ENCODE measurements at places on chromosomes 16 and 17.
A peak's percentile ranks its signal among the peaks of the same experiment; 100 is the strongest.

DNA sequence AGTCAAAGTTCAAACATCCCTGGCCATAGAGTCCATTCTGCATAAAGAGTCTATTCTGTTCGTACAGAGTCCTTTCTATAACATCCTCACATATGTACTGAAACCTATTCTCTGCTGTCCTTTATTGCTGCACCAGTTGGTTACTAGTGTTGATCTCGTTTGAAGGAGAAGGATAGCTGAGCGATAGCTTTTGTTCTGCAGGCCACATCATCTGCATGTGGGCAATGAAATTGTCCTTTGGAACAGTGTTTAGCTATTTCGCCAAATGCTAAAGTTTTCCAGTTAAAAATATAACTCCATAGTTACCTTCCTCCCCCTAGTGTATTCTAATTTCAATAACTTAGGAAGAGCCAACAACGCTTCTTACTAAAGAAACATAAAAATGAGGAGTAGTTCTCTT lies 6.0 kb downstream of the RHOT1 start:
- no peak for DNase-seq

GRCh38 chr16:85286066-85286831 lies 174.0 kb upstream of the CIBAR2 start:
- no peak for DNase-seq

DNA sequence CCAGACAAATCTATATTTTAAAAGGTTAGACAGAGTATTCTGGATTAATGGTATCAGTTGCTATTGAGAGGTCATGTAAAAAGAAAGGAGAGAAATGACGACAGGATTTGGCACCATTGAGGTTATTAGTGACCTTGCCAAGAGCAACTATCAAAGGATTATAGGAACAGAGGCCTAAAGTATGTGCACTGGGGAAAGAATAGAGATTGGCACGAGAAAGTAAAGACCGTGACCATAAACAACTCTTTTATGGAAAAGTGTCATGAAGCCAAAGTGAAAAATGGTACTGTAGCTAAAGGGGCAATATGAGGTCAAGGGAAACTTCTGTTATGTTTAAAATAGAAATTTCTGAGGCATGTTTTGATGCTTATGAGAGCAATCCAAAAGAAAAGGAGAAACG lies 115.2 kb upstream of the KIF2B start:
- DNase-seq: no peak

DNA sequence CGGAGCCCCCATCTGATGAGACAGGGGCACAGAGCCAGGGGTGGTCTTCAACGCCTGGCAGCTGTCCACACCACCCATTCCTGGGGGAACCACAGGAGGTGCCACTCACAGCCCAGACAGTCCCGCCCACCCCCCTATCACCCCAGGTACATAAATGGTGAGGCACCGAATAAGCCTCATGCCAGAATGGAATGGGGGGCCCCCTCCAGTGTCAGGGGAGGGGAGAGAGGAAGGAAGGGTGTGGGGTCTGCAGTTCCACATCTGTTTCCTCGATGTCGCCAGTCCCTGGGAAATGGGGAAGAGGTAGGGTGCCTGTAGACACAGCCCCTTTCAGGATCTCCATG lies 1.7 kb downstream of the TMC6 start:
- DNase-seq: no peak

DNA sequence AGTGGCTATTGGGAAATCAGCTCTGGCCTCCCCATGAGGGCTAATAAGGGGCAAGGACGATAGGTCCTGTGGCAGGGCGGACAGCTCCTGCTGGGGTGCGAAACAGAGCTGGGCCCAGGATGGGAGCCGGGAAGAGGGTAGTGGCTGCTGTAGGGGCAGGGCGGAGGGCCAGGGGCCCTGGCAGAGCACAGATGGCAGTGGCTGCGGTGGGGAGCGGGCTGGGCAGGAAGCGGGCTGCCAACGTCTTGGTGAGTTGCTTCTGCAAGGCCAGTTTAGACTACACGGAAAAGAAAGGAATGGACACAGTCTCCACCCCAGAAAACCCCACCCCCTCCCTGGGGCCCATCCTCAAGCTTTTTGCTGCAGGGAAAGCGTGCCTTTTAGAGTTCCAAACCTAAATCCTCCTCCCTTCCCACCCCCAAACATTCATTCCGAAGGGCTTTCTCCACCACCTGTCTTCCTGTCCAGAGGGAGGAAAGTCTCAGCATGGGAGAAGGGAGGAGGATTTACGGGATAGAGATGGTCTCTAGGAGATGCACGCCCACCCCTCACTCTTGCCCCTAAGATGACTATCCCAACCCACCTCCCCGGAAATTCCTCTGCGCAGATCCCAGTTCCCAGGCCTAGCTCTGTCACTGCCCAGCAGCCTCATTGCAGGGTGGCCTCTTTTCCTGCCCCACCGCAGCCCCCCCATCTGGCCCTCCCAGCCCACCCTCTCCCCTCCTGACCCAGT lies 7.1 kb downstream of the NKIRAS2 start:
- DNase-seq: no peak

- DNase-seq: no peak
Measured at GRCh38 chr17:34156741-34157589, 98.1 kb upstream of the CCL2 start.

GRCh38 chr17:68399638-68400403 lies 57.5 kb downstream of the WIPI1 start:
- DNase-seq: no peak

- DNase-seq: peak; percentile 50
Measured at GRCh38 chr16:89093602-89094251, at the start of gene ACSF3. Gene ACSF3 (plus strand): TSS chr16:89093852. CDS start chr16:89100682, 6,830 bp downstream.

DNA sequence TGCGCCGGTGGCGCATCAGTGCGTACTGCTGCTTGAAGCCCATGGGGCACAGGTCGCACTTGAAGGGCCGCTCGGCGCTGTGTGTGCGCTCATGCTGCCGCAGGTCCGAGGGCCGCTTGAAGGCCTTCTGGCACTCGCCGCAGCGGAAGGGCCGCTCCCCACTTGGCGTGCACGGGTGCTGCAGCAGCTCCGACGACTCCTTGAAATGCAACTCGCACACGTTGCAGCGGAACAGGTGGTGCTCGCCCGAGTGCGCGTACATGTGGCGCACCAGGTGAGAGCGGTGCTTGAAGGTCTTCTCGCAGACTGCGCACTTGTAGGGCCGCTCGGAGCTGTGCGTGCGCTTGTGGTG lies 3.3 kb downstream of the ZNF319 start:
- DNase-seq: no peak

DNA sequence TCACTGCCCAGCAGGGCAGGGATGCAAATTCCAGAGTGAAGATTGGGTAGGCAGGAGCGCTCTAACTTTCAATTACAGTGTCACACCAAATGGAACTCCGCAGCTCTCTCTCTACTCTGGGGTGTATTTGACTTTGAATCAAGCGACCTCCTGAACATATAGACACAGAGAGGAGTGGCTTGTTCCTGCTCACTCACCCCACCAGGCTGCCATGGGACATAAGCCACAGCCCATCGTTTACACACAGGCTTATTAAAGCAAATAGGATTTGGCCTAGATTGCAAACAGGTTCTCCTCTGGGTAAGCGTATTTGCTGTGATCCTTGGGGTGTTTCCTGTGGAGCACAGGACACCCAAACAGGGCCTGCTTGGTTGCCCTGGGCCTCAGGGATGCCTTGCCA lies 281.6 kb upstream of the CCL2 start:
- DNase-seq: no peak

DNA sequence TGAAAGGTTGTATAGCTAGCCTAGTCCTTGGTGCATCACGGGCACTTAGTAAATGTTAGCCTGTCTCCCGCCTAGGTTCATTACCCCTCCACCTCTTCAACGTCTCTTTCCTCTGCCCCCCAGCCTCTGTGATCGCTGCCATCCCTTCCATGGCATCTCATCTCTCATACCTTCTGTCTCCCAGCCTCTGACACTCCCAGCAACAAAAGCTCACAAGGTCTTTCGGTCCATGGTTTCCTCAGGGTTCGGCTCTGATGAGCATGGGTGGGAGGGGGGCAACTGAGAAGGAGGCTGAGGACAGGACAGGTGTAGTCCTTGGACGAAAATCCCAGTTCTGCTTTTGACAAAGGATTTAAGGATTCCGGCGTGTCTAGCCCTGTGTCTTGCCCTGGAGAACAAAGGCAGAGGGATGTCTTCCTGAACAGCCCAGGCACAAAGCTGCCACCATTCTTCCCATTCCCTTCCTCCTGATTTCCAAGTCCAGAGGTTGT lies 16.7 kb downstream of the CCR7 start:
- DNase-seq: no peak

GRCh38 chr17:57916925-57917858 lies 38.0 kb downstream of the CUEDC1 start:
- DNase-seq: peak; percentile 22

GRCh38 chr17:33484559-33484958 lies 191.5 kb upstream of the ASIC2 start:
- DNase-seq: no peak

- no peak for DNase-seq
Measured at GRCh38 chr16:86611941-86612340, 33.6 kb downstream of the FOXL1 start.

- DNase-seq: peak; percentile 81
Measured at GRCh38 chr17:76385892-76386786, 1.7 kb downstream of the SPHK1 start.

- no peak for DNase-seq
Measured at GRCh38 chr17:57068222-57068658, 16.8 kb upstream of the AKAP1 start.

GRCh38 chr17:82334622-82335394 lies 1.2 kb upstream of the SECTM1 start:
- DNase-seq: no peak

DNA sequence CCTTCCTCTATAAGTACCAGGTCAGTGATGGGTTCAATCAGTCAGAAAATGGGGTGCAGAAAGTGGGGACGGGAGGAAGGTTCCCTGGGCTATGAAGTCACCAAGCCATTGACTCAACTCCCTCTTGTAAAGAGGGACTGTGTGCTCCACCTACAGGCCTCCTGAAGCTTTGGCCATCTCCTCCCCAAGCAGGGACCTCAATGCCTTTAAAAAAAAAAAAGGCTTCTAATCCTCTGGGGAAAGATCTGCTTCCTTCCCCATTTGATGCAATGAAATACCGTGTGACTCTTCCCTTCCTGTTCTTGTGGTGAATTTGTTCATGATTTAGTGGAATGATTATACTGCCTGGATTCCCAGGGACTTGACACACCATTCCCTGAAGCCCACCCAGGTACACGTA lies 30.8 kb downstream of the VWA3A start:
- no peak for DNase-seq

DNA sequence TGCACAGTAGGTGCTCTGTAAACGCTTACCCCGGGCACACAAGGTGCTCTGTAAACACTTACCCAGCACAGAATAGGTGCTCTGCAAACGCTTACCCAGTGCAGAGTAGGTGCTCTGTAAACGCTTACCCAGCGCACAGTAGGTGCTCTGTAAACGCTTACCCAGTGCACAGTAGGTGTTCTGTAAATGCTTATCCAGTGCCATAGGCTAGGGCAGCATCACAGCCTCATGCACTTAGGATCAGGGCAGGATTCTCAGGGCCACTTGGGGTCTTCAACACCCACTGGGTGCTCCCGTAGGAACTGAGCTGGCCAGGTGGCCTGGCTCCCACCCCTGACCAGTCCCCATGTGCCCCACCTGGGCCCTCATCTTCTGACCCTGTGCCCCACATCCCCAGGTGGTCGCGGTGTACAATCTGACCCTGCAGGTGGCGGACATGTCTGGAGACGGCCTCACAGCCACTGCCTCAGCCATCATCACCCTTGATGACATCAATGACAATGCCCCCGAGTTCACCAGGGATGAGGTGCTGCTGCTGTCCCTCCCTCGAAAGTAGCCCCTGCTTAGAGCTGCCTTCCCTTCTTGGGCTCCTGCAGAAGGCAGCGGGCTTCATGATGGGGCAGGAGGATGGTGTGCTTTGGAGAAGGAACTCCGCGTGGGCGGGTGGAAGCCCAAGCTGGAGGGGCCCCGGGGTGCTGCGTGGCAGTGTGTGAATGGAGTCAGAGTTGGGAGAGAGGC lies 13.1 kb downstream of the SLC22A31 start:
- peak; percentile 20 for DNase-seq

- DNase-seq: no peak
Measured at GRCh38 chr17:74677558-74678466, 34.9 kb downstream of the CD300LF start.

- no peak for DNase-seq
Measured at GRCh38 chr17:36947922-36948716, 635 bp upstream of the AATF start.

DNA sequence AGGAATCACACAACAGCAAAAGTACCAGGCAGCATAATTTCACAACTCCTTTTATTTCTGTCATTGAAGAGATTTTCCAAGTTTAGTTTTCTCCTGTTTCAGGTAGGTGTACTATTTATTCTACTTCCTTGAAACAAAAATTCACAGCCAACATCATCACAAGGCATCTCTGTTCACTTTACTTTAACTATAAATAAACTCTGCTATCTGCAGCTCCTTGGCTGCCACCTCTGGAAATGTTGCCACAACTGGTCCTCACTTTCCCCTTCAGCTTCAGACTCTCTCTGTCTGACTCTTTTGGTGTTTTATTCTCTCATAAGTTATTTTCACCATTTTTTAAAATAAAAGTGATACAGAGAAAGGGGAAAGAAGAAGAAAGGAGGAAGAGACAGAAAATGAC lies 27.9 kb upstream of the KIF2B start:
- no peak for DNase-seq

DNA sequence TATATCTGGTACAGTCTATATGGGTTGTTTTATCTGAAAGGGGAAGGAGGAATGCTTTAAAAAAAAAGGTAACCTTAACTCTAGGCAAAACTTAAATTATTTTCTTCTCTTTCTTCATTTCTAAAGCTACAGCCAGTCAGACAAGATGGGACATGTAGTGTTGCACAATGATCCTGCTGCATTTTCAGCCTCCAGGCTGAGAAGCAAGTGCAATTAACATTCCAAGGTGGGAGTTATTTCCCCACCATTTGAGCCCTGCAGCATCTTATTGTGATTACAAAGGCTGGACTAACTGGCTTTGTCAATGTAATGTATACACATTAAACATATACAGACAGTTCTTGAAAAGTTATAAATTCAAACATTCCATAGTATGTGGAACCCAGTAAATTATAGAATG lies 22.6 kb upstream of the NF1 start:
- DNase-seq: no peak

DNA sequence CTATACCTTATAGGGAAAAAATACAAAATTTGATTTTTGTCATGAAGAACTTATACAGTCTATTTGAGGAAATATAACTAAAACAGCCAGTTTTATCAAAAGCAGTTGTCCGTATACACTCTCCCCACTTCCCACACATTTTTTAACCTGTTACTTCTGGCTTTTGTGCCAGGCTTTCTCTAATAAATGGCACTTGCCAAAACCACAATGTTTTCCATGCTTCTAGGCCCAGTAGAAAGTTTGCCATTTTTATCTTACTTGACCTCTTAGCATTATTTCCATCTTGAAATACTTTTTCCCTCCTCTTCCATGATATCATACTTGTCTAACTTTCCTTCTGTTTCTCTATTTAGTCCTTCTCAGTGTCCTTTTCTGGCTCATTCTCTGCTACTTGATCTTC lies 38.8 kb downstream of the EFCAB5 start:
- no peak for DNase-seq

- no peak for DNase-seq
Measured at GRCh38 chr17:1095853-1096173, 84.0 kb downstream of the ABR start.

- no peak for DNase-seq
Measured at GRCh38 chr16:11484691-11485258, 101.9 kb downstream of the LITAF start.

Measured in T-cell (primary cell).